ENCODE measurements at places on chromosomes 2 and 18.

GRCh38 chr18:56162311-56163265 lies 475.8 kb downstream of the TXNL1 start:
- DNase-seq, result no peak

- no peak for DNase-seq
These were observed 105.6 kb downstream of the HNRNPLL start for GRCh38 chr2:38496927-38497669.

DNA sequence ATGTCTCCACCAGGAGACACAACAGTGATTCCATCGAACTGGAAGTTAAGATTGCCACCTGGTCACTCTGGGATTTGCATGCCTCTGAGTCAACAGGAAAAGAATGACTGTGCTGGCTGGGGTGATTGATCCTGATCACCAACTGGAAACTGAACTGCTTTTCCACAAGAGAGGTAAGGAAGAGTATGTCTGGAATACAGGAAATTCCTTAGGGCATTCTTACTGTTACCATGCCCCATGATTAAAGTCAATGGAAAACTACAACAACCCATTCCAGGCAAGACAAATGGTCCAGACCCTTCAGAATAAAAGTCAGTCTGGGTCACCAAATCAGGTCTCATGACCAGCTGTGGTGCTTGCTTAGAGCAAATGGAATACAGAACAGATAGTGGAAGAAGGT lies 12.0 kb upstream of the DDX1 start:
- DNase-seq, result no peak

- no peak for DNase-seq
These were observed 4.6 kb upstream of the DNAJC5G start for GRCh38 chr2:27270670-27271069.

DNA sequence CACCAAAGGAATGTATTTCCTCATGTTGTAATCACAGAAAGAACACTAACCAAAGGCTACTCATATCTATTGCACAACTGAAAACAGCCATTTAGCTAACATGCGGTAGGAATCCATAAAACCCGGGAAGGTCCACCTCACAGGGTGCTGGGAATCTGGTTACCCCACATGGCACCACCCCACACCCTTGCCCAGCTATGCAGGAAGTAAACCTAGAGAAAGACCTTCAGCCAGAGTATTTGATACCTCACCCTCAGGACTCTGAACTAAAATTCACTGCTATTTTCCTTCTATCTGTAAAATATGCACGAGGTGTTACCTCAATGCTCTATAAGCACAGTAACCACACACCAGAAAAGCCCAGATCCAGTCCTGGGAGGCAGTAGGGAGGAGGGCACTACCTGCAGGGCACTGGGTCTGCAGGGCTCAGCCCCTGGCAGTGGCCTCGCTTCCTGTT lies 45.8 kb downstream of the PTPN2 start:
- no peak for DNase-seq

DNA sequence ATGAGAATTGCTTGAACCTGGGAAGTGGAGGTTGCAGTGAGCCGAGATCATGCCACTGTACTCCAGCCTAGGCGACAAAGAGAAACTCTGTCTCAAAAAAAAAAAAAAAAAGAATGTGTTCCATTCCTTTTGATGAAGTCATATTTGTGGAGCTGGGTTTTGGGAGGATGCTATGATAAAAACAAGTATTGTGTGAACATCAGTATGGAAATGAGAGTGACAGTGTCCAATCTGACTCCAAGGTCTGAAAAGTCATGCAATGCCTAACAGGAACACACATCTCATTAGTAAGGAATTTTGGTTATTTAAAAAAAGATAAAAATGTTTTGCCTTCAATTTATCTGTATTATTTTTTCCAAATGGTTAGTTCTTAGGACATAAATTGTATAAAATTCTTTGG lies 11.8 kb downstream of the GCFC2 start:
- DNase-seq, result no peak

DNA sequence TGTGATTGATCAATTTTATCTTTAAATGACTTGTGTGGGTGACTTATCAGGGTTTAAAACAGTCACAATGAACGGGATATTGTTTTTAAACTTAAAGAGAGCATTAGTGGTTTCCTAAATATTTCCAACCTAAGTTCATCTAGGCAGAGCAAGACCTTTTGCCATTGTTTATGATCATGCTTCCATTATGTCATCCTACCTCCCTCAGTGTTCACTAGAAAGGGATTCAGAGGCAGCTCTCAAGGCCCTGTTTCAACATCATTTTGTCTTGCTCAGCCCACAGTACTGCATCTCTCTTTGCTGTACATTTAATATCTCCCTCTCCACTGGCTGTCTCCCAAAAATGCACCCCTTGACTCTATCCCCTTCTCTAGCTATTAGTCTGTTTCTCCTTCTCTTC lies 21.5 kb upstream of the PELI1 start:
- DNase-seq, result no peak

DNA sequence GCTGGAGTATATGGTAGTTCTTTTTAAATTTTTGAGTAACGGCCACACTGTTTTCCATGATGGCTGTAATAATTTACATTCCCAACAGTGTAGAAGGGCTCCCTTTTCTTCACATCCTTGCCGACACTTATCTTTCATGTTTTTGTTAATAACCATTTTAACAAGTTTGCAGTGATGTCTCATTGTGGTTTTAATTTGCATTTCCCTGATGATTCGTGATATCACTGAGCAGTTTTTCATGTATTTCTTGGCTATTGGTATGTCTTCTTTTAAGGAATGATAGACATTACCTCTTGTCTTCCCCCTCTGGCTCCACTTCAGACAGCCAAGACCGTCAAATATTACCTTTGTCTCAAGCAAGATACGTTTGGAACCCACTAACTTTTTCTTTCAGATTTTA lies 371.1 kb upstream of the NRP2 start:
- DNase-seq, result no peak

DNA sequence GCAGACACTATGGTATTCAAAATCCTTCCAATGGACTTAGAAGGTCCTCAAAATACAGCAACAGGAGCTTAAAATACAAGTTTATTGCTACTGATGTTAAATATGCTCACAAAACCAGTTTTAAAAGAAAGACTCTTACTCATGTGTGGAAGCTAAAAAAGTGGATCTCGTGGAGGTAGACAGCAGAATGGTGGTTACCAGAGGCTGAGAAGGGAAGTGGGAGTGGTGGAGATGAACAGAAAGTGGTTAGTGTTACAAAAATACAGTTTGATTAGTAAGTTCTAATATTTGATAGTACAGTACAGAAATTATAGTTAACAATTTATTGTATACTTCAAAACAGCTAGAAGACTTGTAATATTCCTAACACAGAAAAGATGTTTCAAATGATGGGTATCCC lies 12.1 kb downstream of the ADAM17 start:
- DNase-seq, result no peak

- no peak for DNase-seq
These were observed 80.6 kb upstream of the CCDC195 start for GRCh38 chr2:224796695-224797305.

Data from NCI-H774 (cell line).